ENCODE measurements at places on chromosomes 12 and 14.

- no peak for DNase-seq
Measured at GRCh38 chr14:76810953-76811400, 1.7 kb downstream of the ANGEL1 start.

GRCh38 chr14:35999294-35999693, 173.2 kb downstream of the BRMS1L start:
- DNase-seq, result no peak

DNA sequence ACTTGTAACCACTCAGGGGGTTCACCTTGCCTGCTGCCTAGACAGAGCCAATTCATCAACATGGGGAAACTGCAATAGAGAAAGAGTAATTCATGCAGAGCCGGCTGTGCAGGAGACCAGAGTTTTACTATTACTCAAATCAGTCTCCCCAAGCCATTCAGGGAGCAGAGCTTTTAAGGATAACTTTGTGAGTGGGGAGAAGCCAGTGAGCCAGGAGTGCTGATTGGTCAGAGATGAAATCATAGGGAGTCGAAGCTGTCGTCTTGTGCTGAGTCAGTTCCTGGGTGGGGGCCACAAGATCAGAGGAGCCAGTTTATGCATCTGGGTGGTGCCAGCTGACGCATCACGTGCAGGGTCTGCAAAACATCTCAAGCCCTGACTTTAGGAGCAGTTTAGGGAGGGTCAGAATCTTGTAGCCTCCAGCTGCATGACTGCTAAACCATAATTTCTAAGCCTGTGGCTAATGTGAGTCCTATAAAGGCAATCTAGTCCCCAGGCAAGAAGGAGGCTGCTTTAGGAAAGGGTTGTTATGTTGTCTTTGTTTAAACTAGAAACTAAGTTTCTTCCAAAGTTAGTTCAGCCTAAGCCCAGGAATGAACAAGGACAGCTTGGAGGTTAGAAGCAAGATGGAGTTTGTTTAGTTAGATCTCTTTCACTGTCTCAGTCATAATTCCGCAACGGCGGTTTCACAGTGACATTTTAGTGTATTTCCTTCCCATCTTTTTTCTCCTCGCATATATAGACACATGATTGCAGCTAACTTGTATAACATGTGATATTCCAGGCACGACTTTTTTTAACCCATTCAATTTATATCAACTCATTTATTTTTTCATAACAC, 68.9 kb upstream of the NCOR2 start:
- peak; percentile 49 for DNase-seq

- DNase-seq, result no peak
Measured at GRCh38 chr12:105672121-105672975, 341.9 kb downstream of the C12orf75 start.

DNA sequence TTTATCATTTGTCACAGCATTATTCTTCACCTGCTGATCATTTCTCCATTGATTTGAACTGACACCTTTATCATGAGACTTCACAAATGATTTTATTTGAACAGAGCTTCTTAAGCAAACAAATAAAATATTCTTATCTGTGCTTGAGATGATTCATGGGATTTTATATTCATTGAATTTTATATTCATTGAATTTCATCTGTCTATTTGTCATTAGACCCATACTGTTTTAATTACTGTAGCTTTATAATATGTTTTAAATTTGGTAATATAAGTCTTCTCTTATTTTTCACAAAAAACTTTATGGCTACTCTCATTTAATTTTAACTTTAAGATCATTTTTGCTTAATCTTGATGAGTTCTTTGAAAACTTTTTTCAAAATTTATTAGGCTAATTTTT, 777.4 kb upstream of the TBX3 start:
- DNase-seq, result no peak

GRCh38 chr14:60760644-60761364, 26.2 kb downstream of the MNAT1 start:
- no peak for DNase-seq

GRCh38 chr12:66775871-66776270, 97.0 kb upstream of the GRIP1 start:
- DNase-seq, result no peak

GRCh38 chr12:53951577-53952334, 2.9 kb upstream of the HOXC12 start:
- no peak for DNase-seq

DNA sequence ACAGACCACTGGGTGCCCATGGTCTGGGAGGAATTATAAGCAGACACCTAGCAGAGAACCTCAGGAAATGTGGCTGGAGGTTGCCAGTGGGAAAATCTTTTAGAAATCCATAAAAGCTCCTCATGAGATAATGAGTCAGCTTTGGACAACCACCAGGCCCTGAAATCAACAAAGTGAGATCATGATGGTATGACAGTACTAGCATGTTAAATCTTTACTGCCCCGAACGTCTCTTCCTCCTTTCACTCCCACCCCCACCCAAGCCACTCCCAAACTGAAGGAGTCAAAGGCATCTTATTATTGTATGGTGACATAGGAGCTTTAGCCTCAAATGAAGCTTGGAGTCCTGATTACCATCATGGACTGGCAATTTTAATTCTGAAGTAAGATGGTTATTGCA, 240.0 kb downstream of the DIO2 start:
- DNase-seq, result no peak
